ENCODE measurements at places on chromosomes 4 and X. TPM values are rescaled to one million over a fixed set of nuclear protein-coding genes. Genes with fewer than 3 reads are reported as not detected.

The CCNQ gene
- total RNA-seq = 25.2 TPM

The RIPPLY1 gene
- not detected for total RNA-seq

The COL4A6 gene
- total RNA-seq = 62.2 TPM

The SSX2 gene
- not detected for total RNA-seq

The ETDA gene
- total RNA-seq = not detected

The RAB41 gene
- not detected for total RNA-seq

The PLK4 gene
- total RNA-seq = 2.4 TPM

The FATE1 gene
- not detected for total RNA-seq

The NPY5R gene
- 0.10 TPM for total RNA-seq

The SCML2 gene
- total RNA-seq = 0.69 TPM

All from smooth muscle cell of the pulmonary artery (primary cell).